Esophagus squamous epithelium (tissue), 5 donors: ENCODE measurements at places on chromosomes 7 and 10.

DNA sequence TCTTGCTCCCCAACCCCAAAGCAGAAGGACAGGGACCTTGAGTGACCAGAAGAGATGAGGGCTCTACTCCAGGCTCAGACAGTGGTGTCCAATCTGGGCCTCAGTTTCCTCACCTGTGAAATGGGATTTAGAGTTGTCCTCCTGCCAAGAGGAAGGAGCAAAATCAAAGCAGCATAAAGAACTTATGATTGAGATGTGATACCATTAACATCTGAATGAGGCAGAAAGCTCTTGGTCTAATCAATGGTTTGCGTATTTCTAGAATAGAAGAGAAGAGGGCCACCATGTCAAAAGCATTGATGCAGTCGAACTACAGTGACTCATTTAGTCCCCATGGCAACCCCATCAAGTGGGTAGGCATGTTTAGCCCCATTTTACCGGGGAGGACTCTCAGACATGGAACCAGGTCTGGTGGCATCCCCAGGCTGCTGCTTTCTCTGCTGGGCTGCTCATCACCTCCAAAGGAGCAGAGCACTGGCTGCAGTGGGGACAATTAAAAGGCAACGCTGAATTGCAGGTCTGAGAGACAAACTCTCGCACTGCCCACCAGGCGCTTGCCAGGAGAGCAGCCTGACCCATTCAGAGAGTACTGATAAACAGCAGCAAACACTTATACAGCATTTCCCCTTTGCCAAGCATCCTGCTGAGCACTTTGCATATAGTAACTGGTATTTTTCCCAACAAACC lies 175.9 kb downstream of the NEURL1 start:
- no peak for DNase-seq

- no peak for DNase-seq
These were observed 113.0 kb upstream of the DIP2C start for GRCh38 chr10:802506-802905.

DNA sequence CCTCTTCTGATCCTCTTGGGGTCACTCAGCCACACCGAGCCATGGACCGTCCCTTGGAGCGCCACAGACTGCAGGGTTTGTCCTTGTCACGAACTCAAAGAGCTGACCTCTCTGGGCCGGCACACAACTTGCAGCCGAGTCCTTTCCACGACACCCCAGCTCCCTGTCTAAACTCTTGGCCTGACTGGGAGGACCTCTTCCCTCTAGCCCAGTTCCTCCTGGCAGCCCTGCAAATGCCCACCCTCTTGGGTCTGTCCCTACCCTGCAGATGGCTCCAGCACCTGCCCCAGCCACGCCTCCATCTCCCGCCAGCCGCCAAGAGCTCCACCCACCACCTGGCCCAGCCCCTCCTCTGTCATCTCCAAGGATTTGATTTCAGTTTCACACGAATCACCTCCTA lies 339.2 kb downstream of the DNAJB6 start:
- no peak for DNase-seq

GRCh38 chr7:30459591-30460245 lies 18.9 kb downstream of the NOD1 start:
- no peak for DNase-seq

GRCh38 chr10:129545261-129545660 lies 78.2 kb downstream of the MGMT start:
- DNase-seq, result no peak

DNA sequence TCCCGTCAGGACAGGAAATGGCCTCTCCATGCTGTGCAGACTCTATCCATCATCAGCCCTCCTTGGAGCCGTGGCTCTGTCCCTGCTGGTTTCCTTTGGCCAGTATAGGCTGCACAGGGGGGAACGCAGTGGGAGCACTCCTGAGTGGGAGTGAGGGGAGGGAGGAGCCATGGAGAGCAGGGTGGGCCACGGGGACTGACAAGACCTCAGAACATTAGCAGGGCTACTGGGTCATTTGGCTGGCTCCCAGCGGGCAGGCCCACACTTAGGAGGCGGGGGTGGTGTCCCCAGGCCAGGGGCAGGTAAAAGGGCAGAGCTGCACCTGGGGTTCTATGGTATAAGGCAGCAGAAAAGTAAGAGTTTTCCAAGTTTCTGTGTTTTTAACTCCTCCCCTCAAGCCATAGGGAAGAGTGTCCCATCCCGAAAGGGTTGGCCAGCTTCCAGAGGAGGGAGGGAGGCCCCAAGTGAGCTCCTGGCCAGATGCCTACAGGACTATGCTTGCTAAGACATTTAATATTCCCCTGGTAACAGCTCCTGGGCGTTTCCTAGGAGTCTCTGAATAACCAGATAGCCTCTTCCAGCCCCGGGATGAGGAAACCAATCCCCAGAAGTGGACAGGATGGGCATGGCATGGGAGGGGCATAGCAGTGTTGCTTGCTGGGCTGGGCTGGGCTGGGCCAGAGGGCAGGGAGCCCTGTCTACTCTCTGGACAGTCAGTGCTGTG lies 5.5 kb upstream of the OPN4 start:
- DNase-seq, result no peak

DNA sequence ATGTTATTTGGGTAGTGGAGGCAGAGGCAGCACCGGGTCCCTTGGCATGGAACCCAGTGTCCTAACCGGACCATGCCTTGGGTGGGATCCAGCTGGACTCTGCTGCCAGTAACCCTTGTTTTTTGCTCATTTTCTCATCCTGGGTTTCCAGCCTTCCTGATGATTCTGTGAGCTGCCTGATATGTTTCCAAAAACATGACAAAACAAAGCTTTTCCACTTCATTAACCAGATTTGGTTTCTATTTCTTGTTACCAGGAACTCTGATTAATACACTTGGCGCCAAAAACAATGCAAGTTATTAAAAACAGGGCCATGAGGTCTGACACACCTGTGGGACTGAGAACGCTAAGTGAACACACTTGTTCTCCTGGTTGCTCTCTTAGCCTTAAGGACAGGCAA lies 32.8 kb upstream of the DLG5 start:
- DNase-seq, result no peak

- DNase-seq, result no peak
These were observed 4.4 kb downstream of the CDK6 start for GRCh38 chr7:92831716-92832533.

- DNase-seq, result no peak
These were observed 19.1 kb upstream of the PSMG3 start for GRCh38 chr7:1588978-1589377.

GRCh38 chr10:123999956-124000615 lies 93.3 kb downstream of the CHST15 start:
- DNase-seq, result no peak

- no peak for DNase-seq
These were observed 9.1 kb upstream of the JAKMIP3 start for GRCh38 chr10:132056663-132057062.

GRCh38 chr7:2440608-2441245 lies 35.5 kb downstream of the GRIFIN start:
- DNase-seq, result no peak

DNA sequence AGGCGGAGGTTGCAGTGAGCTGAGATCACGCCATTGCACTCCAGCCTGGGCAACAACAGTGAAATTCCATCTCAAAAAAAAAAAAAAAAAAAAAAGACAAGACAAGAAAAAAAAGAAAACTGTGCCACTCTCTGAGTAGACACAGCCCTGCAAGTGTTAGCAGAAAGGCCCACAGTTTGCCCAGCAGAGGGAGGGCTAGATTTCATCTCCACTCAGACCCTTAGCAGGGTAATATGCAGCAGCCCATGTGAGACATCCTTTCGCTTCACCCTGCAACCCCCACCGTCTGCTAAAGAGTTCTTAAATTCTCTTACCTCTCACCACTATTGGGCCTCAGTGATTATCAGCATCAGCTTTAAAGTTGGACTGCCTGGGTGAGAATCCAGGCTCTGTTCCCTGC lies 38.2 kb downstream of the CTNNA3 start:
- DNase-seq, result no peak

GRCh38 chr7:27929127-27929526 lies 189.2 kb downstream of the TAX1BP1 start:
- no peak for DNase-seq

GRCh38 chr10:129971381-129972144 lies 7.5 kb upstream of the EBF3 start:
- DNase-seq, result no peak

- DNase-seq, result no peak
These were observed 189.7 kb downstream of the ARHGAP21 start for GRCh38 chr10:24533981-24534380.

DNA sequence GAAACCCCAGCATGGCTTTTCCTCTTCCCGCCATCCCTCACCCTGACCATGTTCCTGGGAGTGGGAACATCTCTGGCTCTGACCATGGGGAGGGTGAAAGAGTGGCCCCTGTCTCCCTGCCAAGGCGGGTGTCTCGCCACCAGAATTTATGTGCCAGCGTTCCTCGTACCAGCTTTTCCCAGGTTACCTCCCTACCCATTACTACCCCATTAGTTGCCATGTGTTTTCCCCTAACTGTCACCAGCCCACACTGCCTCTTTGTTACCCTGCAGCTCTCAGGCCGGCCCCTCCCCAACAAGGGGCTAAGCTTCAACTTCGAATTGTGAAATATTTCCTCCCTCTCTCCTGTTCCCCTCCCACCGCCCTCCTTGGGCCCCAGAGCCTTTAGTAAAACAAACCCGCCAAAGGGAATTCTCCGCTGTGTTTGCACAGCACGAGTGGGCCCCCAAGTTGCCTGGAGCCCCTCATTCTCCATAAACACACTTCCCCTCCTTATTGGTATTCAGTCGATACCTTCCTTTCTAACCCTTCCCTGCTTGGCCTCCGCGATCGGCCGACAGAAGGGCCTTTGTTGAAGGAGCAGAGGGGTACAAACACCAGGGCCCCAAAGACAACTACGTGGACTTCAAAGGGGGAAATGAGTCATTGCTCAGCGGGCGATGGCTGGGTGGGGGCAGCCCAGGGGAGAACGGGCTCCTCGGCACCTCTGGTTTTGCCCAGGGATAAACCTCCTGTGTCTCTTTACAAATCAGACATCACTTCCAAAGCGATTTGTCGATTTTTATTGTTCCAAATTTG lies 45.5 kb downstream of the SLIT1 start:
- DNase-seq, result no peak

DNA sequence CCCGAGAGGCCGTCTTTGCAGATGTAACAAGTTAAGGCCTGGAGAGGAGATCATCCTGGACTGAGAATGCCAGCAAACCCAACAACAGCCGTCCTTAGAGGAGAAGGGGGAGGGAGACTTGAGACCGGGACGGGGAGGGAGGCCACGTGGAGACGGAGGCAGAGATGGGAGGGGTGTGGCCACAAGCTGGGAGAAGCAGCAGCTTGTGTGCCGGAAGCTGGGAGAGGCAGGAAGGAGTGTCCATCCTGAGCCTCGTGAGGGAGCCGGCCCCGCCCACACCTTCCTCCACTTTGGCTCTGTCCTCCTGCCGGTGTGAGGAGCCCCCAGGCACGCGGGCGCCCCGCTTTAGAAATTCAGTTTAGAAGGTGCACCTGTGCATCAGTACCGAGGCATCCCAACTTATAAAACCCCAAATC lies 95.7 kb downstream of the DNAJB6 start:
- DNase-seq, result no peak

- no peak for DNase-seq
These were observed 284.5 kb upstream of the SEMA3D start for GRCh38 chr7:85471307-85471706.

GRCh38 chr7:26603631-26604030 lies 260.8 kb downstream of the SKAP2 start:
- no peak for DNase-seq

- DNase-seq, result no peak
These were observed 29.6 kb upstream of the DPYSL4 start for GRCh38 chr10:132157101-132157500.

DNA sequence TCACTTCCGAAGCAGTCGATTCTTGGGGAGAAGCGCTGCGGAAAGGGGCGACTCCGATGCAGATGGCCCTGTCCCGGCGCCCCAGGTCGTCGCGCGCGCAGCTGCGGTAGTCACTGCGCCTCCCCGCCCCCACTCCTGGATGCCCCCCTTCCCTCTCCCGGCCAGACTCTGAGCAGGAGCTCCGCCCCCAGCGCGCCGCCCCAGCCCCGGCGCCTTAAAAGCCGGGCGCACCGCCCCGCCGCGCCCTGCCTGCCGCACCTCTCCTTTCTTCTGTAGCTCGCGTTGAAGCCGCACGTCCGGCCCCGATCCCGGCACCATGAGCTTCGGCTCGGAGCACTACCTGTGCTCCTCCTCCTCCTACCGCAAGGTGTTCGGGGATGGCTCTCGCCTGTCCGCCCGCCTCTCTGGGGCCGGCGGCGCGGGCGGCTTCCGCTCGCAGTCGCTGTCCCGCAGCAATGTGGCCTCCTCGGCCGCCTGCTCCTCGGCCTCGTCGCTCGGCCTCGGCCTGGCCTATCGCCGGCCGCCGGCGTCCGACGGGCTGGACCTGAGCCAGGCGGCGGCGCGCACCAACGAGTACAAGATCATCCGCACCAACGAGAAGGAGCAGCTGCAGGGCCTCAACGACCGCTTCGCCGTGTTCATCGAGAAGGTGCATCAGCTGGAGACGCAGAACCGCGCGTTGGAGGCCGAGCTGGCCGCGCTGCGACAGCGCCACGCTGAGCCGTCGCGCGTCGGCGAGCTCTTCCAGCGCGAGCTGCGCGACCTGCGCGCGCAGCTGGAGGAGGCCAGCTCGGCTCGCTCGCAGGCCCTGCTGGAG lies at the start of gene INA:
INA (plus strand) TSS at position 243 of the 817 bp plus-strand sequence; CDS start at position 317, 74 bp downstream.
- DNase-seq, result no peak

- DNase-seq, result no peak
These were observed 779 bp upstream of the ADCK2 start for GRCh38 chr7:140671966-140672365.

DNA sequence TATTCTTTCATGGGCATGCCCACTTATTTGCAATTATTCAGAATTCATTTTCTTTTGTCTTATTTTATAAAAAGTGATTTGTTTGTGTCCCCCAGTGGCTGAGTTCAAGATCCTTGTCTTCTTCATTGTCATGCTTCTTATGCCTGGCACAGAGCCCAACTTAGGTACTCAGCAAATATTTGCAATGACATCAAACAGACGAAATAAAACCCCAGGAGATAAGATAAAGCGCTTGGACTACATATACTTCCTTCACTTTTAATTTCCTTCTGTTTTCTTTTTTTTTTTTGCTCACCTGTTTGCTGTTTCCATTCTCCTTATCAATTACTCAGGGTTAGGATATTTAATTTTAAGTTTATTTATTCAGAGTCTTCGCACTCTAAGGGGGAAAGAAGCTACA lies 225.0 kb downstream of the SDHAF3 start:
- DNase-seq, result no peak

DNA sequence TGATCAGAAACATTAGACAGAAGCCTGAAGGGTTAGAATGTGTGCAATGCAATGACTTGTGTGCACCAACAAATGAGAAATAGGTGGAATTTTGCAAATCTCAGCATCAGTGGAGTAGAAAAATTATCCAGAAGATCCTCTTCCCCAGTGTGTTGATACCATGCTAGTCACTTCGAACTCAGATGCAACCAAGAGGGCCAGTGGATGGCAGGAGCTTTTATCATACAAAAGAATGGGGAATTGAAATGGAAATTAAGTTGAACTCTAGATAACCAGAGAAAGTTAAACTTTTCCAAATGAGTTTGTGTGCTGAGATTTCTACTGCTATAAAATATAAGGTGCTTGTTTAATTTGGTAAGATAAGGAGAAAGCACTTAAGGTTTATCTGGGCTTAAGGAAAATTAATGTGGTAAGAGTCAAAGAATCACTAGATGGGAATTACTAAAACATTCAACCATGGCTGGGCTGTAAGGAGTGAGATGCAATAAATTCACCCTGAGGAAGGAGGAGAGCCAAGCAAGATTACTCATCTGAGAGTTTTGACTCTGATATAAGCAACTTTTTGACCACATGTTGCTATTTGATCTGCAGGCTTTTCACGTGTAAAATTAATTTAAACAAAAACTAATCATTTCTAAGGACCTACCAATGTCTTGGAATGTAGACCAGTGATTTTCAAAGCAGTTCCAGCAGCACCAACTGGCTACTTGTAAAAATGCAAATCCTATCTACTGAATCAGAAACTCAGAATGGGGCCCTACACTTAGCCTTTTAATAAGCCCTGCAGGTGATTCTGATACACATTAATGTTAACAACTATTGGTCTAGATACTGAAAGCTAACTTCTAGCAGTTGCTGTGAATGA lies 113.2 kb downstream of the CDC14C start:
- no peak for DNase-seq
